ENCODE measurements at places on chromosomes 7 and 10. TPM values are rescaled to one million over a fixed set of nuclear protein-coding genes. Genes with fewer than 3 reads are reported as not detected.

DNA sequence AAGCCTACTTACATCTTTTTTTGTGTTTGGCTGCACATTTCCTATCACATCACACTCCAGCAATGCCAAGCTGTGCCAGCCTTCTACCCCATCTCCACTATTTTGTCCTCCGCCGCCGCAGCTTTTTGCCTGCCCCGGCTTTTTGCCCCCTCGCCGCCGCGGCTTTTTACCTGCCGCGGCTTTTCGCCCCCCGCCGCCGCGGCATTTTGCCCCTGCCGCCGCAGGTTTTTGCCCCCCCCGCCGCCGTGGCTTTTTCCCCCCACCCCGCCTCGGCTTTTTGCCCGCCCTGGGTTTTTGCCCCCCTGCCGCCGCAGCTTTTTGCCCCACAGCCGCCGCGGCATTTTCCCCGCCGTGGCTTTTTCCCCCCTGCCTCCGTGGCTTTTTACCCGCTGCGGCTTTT, 506.0 kb downstream of the ZNF37A start:
- DNase-seq = no peak
- H3K4me1 ChIP-seq = no peaks in the 10 kb centered on the region
- H3K36me3 ChIP-seq = no peaks in the 10 kb centered on the region
- no peaks in the 10 kb centered on the region for H3K27me3 ChIP-seq
- no peak overlapping the region for H3K27ac ChIP-seq

The AVL9 gene
- total RNA-seq = 59.9 TPM

GRCh38 chr10:44946205-44946604, 13.4 kb upstream of the RASSF4 start:
- no peak for DNase-seq
- H3K4me3 ChIP-seq = no peak overlapping the region
- H3K4me1 ChIP-seq = peaks cover 13% of the 10 kb centered on the region
- H3K36me3 ChIP-seq = peaks cover 5% of the 10 kb centered on the region
- no peak overlapping the region for H3K27ac ChIP-seq
- H3K27me3 ChIP-seq = peaks cover 10% of the 10 kb centered on the region

The ADIRF gene
- total RNA-seq = not detected

The INHBA gene
- total RNA-seq = not detected

The ABCB1 gene
- 15.3 TPM for total RNA-seq

The RHOBTB1 gene
- total RNA-seq = not detected

The ETV1 gene
- total RNA-seq = not detected

DNA sequence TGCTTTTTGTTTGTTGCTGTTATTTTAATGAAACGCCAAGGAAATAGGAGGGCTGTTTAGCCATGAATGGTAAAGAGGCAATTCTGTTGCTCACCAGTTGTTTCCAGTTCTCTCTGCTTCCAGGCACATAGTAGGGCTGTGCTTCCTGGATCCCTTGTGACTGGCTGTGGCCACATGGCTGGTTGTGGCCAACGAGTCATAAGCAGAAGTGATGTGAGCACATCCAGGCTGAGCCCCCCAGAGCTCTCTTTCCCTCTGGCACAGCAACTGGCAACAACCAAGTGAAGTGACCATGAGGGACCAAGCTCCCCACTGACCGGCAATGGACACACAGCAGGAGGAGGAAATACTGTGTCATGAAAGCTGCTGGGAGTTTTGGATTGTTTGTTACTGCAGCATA, 10.3 kb downstream of the GRID1 start:
- DNase-seq = no peak
- H3K4me1 ChIP-seq = no peaks in the 10 kb centered on the region
- H3K27me3 ChIP-seq = peaks cover 10% of the 10 kb centered on the region

The SYCE1 gene
- 1.4 TPM for total RNA-seq

The ANXA11 gene
- total RNA-seq = 191 TPM

GRCh38 chr10:4313051-4313450, 513.0 kb upstream of the AKR1E2 start:
- no peaks in the 10 kb centered on the region for H3K36me3 ChIP-seq
- peaks cover 14% of the 10 kb centered on the region for H3K27me3 ChIP-seq
- H3K4me1 ChIP-seq = no peaks in the 10 kb centered on the region
- H3K4me3 ChIP-seq = no peak overlapping the region
- no peak for DNase-seq

The PLAC9 gene
- not detected for total RNA-seq

The GRID1 gene
- total RNA-seq = not detected

The CNPY1 gene
- not detected for total RNA-seq

The SPDYE18 gene
- 0.24 TPM for total RNA-seq

GRCh38 chr10:127527891-127528290, 21.2 kb upstream of the NPS start:
- DNase-seq = no peak
- no peaks in the 10 kb centered on the region for H3K36me3 ChIP-seq
- H3K27me3 ChIP-seq = peaks cover 5% of the 10 kb centered on the region
- no peak overlapping the region for H3K4me3 ChIP-seq

DNA sequence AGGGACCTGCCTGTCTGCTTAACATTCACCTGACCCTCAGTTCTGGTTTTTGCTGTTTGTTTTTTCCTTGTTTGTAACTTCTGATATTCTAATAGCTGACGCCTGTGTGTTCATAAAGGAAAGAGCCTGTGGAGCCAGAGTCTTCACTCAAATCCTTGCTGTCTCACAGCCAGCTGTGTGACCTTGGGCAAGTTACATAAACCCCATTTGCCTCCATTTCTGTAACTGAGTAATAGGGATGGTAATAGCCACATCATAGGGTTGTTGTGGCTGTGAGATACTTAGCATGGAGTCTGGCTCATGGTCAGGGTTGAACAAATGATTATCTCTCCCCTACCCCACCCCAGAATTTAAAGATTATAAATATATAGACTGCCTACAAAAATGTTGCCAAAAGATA, 27.0 kb downstream of the WBP1L start:
- DNase-seq = no peak
- no peak overlapping the region for H3K27ac ChIP-seq
- H3K27me3 ChIP-seq = no peaks in the 10 kb centered on the region

GRCh38 chr7:21251151-21251800, 176.6 kb upstream of the SP4 start:
- no peak overlapping the region for H3K27ac ChIP-seq
- DNase-seq = no peak
- peaks cover 66% of the 10 kb centered on the region for H3K27me3 ChIP-seq
- H3K4me1 ChIP-seq = peaks cover 5% of the 10 kb centered on the region

GRCh38 chr7:140304191-140304799, 94.0 kb downstream of the SLC37A3 start:
- no peak overlapping the region for H3K4me3 ChIP-seq
- no peaks in the 10 kb centered on the region for H3K36me3 ChIP-seq
- peaks cover 8% of the 10 kb centered on the region for H3K4me1 ChIP-seq
- H3K27ac ChIP-seq = peak overlapping the region; percentile 82
- H3K27me3 ChIP-seq = no peaks in the 10 kb centered on the region
- DNase-seq = peak; percentile 8

DNA sequence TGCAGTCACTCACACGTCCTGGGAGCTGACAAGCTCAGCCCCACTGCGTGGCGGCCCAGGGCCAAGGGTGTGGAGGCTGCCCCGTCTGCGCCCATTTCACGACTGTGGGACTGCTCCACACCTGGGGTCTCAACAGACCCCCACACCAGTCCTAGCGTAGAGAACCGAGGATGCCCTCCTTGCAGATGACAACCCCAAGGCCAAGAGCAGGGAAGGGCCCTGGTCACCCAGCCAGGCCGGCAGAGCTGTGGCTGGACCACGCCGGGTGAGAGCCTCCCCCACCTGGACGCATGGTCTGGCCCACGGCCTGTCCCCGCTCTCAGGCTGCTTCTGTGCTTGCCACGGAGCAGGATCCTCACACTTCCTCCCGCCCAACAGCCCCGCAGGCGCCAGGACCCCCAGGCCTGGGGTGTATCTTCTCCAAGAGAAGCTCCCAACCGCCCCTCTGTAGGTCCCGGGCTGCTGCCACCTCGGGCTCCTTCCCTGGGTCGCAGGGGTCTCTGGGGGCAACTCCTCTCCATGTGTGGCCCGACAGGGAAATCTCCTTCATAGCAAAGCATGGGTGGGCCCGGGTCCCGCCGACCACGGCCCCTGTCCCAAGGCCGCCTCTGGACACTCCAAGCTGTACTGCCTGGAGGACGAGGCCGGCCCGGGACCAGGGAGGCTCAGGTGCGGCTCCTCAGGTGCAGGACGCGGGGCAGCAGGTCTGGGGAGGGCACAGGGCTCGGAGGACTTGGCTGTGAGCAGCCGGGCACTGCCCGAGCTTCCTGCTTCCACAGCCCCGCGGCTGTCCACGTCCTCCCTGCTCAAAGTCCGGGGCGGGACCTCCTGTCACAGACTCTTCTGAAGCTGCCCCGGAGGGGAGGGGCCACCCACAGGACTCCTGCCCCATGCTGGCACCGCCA, 88.8 kb downstream of the FOXL3 start:
- no peak for DNase-seq
- H3K27ac ChIP-seq = no peak overlapping the region
- H3K27me3 ChIP-seq = peaks cover 4% of the 10 kb centered on the region
- peaks cover 16% of the 10 kb centered on the region for H3K4me1 ChIP-seq
- peaks cover 6% of the 10 kb centered on the region for H3K36me3 ChIP-seq

The TTYH3 gene
- total RNA-seq = 26.8 TPM

DNA sequence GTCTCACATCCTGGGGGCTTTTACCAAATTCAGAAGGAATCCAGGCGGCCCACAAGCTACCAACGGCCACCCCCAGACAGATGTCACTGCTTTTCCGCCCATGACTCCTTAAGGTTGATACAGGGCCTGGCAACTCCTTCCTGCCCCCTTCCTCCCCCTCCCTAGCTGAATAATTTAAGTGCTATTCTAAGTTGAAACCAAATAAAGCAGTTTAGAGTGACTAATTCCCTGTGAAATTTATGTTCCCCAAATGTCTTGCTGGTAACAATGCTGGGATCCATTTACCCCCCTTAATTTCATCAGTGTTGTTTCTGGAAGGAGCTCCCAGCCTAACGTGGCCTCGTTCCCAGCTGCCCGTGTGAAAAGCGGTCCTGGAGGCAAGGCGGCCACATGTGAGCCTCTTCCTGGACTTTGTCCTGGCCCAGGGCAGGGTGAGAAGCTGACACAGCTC, 109.6 kb downstream of the TMEM130 start:
- no peaks in the 10 kb centered on the region for H3K4me1 ChIP-seq
- no peak for DNase-seq
- H3K27me3 ChIP-seq = peaks cover 21% of the 10 kb centered on the region
- H3K4me3 ChIP-seq = no peak overlapping the region

The NCF1 gene
- total RNA-seq = 2.5 TPM

- no peak overlapping the region for H3K4me3 ChIP-seq
- no peaks in the 10 kb centered on the region for H3K27me3 ChIP-seq
- DNase-seq = no peak
- no peaks in the 10 kb centered on the region for H3K36me3 ChIP-seq
- H3K27ac ChIP-seq = no peak overlapping the region
Observed at GRCh38 chr7:6299774-6300173, 27.4 kb upstream of the CYTH3 start.

DNA sequence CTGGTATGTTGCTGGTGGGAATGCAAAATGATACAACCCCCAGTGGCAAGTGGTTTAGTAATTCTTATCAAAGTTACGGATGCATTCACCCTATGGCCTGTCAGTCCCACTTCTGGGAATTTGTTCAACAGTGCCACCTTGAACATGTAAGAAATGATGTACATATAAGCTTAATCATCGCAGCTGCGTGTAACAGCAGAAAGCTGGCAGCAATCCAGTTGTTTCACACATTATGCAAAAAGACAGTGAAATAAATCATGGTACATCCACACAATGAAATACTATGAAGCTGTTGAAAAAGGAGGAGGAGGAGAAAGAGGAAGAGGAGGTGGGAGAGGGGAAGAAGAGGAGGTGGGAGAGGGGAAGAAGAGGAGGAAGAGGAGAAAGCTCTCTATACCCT, 76.2 kb upstream of the MYL10 start:
- no peak for DNase-seq
- H3K27ac ChIP-seq = no peak overlapping the region
- H3K4me3 ChIP-seq = no peak overlapping the region

DNA sequence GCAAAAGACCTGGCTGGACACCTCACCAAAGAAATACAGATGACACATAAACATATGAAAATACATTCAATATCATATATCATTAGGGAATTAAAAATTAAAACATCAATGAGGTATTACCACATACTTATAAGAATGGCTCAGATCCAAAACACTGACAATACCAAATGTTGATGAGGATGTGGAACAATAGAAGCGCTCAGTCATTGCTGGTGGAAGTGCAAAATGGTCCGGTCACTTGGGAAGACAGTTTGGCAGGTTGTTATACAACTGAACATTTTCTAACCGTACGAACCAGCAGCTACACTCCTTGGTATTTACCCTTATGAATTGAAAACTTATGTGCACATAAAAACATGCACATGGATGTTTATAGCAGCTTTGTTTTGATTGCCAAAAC, 38.5 kb downstream of the ZMYND11 start:
- DNase-seq = no peak
- no peaks in the 10 kb centered on the region for H3K27me3 ChIP-seq
- H3K36me3 ChIP-seq = peaks cover 14% of the 10 kb centered on the region
- H3K4me1 ChIP-seq = peaks cover 7% of the 10 kb centered on the region
- no peak overlapping the region for H3K27ac ChIP-seq
- no peak overlapping the region for H3K4me3 ChIP-seq

GRCh38 chr7:66699998-66700397, 40.5 kb upstream of the RABGEF1 start:
- H3K4me1 ChIP-seq = no peaks in the 10 kb centered on the region
- no peak for DNase-seq
- H3K36me3 ChIP-seq = no peaks in the 10 kb centered on the region
- no peak overlapping the region for H3K4me3 ChIP-seq
- no peaks in the 10 kb centered on the region for H3K27me3 ChIP-seq

GRCh38 chr7:2896131-2896530, 52.0 kb upstream of the GNA12 start:
- H3K27ac ChIP-seq = peak overlapping the region; percentile 78
- no peak for DNase-seq
- H3K4me3 ChIP-seq = no peak overlapping the region
- peaks cover 27% of the 10 kb centered on the region for H3K4me1 ChIP-seq

The LLCFC1 gene
- not detected for total RNA-seq
